ENCODE measurements at places on chromosomes 5 and 9. TPM values are rescaled to one million over a fixed set of nuclear protein-coding genes. Genes with fewer than 3 reads are reported as not detected.

Gene TPM2
- 138 TPM for total RNA-seq

DNA sequence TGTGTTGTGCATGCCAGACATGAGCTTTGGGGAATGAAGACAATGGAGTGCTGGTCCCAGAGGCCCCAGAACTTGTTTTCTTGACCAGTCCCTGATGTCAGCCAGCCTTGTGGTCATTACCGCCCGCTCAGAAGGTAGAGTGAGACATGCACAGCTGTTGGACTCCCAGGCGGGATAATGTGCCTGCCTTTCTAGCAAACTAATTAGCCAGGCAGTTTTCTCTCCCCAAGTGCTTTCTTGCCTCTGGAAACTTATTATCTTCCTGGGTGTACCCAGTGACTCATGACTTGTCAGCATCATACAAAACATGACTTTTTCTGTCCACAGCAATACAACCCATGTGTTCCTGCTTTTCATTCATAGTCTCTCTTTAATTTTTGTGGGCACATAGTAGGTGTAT, 131.1 kb downstream of the RMI1 start:
- DNase-seq: no peak

GRCh38 chr5:112823656-112824055, 37.4 kb upstream of the SRP19 start:
- DNase-seq: peak; percentile 23

GRCh38 chr5:87361536-87362213, 51.1 kb downstream of the CCNH start:
- no peak for DNase-seq

- DNase-seq: no peak
Measured at GRCh38 chr9:93886911-93887310, 68.2 kb downstream of the BARX1 start.
